ENCODE measurements at places on chromosomes 2 and 18. TPM values are rescaled to one million over a fixed set of nuclear protein-coding genes. Genes with fewer than 3 reads are reported as not detected.

- DNase-seq = no peak
Observed at GRCh38 chr2:7403092-7403775, 486.0 kb downstream of the RNF144A start.

DNA sequence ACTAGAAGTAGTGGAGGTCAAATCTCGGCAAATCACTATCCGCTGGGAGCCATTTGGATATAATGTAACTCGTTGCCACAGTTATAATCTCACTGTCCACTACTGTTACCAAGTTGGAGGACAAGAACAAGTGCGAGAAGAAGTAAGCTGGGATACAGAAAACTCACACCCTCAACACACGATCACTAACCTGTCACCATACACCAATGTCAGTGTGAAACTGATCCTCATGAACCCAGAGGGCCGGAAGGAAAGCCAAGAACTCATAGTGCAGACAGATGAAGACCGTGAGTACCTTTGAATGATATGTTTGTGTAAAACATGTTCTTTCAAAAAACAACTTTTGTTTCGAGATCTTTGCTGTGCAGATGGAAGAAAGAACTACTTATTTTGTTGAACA is 502.6 kb downstream of the PTPRM start:
- DNase-seq = no peak

DNA sequence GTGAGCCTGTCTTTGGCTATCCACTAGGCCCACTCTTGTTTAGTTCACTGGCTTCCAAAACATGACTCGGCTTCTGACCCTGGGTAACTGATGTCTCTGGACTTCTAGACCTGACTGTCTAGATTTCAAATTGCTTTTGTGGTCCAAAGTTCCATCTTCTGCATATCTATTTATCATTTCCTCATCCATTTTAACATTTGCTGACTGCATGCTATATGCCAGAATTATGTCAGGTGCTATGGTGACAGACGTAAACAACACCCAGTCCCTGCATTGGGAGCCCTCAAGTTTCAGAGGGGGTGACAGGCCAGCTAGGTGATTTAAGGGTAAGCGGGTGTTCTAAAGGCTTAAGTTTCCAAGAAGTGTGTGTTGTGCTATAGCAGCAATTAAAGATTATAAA is 140.9 kb downstream of the PIEZO2 start:
- DNase-seq = no peak

GRCh38 chr2:46257476-46257875 is 39.7 kb upstream of the EPAS1 start:
- peak; percentile 20 for DNase-seq

The TXNDC2 gene
- polyA plus RNA-seq = 0.17 TPM

DNA sequence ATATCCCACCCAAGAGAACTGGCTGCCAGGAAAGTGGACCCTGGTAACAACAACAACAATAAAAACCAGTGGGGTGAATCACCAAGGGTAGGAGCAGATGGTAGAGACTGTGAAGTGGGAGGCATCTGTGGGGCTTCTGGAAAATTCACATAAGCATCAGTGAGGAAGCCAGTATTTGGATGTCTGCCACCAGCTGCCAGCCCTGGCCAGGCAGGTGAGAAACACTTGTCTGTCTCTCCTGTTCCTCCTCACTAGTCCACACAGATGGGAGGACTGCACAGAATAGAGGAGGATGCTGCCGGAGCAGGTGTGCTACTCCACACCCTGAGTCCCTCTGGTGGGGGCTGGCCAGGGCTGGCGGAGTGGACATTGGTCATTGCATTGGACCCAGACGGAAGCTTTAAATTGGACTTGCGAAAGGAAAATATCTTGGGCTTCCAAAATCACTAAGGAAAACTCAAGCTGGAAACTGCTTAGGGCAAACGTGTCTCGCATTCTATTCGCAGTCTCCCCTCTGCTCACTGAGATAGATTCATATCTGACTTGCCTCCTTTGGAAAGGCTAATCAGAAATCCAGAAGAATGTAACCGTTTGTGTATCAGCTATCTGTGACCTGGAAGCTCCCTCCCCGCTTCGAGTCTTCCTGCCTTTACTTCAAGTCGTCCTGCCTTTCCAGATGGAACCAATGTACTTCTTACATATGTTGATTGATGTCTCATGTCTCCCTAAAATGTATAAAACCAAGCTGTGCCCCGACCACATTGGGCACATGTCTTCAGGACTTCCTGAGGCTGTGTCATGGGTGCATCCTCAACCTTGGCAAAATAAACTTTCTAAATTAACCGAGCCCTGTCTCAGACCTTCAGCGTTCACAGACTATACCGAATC is 69.1 kb downstream of the NAB1 start:
- no peak for DNase-seq

DNA sequence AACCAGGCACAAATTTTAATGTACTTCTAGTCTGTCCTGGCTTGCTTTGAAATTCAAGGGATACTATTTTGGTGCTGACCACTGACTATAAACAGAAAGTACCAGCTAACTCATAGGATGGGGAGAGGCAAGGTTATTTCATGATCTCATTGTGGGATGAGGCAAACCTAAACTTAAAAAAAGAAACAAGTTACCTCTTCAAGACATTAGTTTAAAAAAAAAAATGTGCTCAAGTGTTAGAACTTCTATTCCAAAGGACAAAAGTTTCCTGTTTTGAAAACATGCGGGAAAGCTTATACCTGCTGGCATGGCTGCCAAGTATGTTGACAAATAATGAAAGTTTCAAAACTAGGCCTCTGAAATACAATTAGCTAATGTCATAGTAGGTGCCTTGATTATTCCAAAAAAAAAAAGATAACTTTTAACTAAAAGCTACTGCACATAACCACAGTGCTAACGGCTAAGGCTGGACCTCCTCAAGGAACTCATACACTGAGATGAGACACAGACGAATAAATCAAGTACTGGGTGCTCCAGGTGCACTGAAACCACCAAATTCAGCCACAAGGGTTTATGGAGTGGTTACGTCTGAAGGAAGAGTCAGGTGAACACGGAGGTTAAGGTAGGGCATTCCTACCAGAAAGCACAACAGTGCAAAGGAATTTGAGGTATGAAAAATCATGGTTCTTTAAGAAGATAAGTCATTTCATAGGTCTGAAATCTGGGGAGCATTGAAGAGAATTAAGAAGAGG is 38.1 kb downstream of the TMEM131 start:
- no peak for DNase-seq

DNA sequence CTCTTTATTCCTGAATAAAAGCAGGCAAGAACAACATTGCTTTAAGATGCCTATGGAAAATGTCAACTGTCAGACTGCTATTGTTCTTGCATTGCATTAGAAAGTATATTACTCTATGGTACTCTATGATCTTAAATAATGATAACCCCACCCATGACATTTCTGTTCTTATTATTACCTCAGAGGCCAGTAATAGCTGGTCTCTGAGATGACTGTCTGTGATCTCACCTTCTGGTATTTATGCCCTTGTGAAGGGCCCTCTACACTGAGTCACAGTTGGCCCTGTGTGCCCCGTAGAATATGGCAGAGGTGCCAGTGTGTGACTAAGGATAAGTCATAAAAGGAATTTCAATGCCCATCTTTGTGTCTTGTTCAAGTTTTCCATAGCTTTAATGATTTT is 61.0 kb downstream of the SPP2 start:
- DNase-seq = no peak

GRCh38 chr2:161938335-161938734 is 135.7 kb downstream of the DPP4 start:
- DNase-seq = no peak

- DNase-seq = peak; percentile 62
Observed at GRCh38 chr2:39119732-39120520, 925 bp downstream of the SOS1 start.

The ACMSD gene
- polyA plus RNA-seq = not detected

The TUBA4B gene
- polyA plus RNA-seq = not detected

DNA sequence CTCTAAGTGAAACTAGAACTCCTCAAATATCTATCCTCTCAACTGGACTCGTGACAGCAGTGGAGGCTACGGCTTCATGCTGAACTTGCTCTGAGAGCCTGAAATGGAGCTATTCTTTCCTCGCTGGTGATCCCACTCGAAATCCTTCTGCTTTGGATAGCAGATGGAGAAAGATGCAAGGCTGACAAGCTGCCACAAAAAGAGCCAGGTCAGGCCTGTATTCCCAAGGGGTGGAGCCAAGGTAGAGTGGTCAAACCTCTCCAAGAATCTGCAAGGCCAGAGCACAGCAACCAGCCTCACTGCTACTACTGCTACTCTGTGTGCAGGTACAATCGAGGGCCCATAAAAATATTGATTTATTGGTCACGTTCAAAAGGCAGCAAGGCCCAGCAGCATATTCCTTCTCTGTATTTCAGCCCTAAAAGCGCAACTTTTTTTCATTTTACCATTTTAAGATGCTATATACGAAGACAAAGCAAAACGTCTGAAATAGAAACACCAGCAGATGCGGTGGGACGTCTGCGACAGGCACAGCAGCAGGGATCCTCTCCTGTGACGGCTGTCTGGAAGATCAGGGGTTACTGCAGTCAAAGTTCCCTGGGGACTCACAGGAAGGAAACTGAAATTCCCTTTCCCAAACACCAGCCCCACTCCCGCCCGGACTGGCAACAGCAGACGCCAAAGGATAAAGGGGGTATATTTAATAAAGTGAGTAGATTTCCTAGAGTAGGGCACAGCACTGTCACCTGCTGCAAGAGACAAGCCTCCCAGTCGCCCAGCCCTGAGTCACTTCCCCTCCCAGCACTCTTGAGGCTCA is 2.4 kb downstream of the SPRED2 start:
- peak; percentile 27 for DNase-seq

GRCh38 chr2:16156411-16156810 is 216.1 kb downstream of the MYCN start:
- DNase-seq = no peak

DNA sequence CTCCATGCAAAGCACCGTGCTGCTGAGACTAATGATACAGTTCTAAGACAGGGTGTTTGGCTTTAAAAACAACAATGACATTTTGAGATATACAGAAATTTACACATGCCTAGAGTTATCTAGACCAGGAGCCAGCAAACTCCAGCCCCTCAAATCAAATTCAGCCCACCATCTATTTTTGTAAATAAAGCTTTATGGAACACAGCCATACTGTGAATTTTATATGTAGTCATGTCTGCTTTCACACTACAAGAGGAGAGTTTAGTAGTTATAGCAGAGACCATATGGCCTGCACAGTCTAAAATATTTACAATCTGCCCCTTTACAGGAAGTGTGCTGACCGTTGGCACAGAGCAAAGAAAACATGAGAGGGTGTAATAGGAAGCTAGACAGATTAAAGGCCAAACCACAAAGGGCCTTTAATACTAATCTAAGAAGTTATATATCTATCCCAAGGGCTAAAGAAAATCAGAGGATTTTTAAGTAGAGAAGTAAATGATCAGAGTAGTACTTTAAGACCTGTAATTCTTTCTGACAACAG is 39.4 kb downstream of the NBAS start:
- DNase-seq = peak; percentile 92

The NDC80 gene
- polyA plus RNA-seq = 21.0 TPM

The CYP26B1 gene
- polyA plus RNA-seq = 3.4 TPM

DNA sequence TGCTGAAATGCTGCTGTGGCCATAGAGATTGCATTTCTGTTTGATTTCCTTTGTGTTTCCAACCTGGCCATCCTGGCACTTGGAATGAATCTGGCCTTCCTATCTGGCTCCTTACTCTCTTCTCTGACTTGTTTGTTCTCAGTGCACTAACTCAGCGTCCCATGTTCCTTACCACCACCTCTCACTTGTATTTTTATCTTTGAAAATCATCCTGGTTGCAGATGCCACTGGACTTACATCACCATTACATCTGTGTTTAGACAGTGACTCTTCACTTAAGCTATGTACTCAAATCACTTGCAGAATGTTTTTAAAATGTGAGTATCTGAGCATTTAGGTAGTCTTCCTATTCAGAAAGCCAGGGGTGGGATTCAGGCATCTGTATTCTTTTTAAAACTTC is 239.5 kb downstream of the WDR7 start:
- DNase-seq = no peak

The ATP6V1C2 gene
- 0.75 TPM for polyA plus RNA-seq

The OSBPL6 gene
- 3.6 TPM for polyA plus RNA-seq

The ABCB11 gene
- not detected for polyA plus RNA-seq

DNA sequence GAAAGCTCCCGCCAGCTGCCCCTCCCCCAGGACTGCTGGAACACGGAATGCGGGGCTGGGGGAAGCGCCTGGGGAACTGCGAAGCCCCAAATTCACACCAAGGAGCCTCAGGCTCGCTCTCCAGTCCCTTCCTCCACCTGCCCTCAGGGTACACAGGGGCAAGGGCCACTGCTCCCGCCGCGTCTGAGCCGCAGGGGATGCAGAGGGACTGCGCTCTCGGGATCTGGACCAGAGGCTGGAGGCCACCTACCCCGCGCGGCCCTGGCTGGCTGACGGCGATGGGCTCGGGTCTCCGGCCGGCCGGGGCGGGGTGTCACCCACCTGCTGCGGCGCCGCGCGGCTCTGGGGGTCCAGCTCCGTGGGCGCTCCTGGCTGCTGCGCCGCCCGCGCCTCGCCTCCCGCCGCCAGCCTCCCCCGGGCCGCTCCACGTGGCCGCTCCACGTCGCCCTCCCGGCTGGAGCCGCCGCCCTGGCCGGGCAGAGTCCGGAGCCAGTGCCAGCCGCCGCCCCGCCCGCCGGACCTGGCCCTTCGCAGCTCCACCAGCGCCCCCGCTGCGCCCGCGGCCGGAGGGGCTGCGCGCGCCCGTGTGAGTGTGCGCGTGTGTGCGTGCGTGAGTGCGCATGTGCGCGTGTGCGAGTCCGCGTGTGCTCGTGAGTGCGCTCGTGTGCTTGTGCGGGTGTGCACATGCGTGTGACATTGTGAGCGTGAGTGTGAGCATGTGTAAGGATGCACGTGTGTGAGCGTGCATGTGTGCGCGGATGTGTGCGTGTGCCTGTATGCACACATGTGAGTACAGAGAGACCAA is at the start of gene CGREF1:
TSS of gene CGREF1 (minus strand) at position 604 of the 805 bp plus-strand sequence. CDS start 14,762 bp downstream, outside the sequence.
- DNase-seq = peak; percentile 67

DNA sequence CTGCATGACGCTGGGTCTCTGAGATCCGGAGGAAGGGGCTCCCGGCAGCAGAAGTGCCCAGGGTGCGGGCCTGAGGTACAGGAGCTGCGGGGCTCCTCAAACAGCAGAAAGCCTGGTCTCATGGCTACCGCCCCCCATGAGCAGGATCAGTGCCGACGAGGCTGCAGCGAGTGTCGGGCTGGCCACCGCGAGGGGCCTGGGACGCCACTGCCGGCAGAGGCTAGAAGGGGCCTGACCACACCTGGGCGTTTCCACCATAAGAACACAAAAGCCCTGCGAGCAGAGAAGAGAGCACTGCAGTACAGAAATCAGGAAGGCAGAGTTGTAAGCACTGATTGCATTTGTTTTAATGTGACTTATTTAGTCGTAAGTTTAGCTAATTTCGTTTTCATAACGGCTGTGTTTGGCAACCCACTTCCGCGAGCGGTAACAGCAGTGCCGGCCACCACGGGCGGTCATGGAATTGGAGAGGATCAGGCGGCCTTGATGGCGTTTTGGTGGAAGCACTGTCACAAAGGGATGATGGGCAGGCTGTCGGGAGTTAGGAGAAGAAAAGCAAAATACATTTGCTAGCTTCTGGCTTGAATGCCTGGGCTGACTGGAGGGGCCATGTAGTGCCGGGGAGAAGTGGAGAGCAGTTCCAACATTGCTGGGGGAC is 117.4 kb downstream of the HDAC4 start:
- DNase-seq = no peak

The MBD1 gene
- 50.2 TPM for polyA plus RNA-seq

The TTLL4 gene
- 13.7 TPM for polyA plus RNA-seq

Data from brain (organoid and tissue), 16 donors.